ENCODE measurements at places on chromosomes 4 and X.

DNA sequence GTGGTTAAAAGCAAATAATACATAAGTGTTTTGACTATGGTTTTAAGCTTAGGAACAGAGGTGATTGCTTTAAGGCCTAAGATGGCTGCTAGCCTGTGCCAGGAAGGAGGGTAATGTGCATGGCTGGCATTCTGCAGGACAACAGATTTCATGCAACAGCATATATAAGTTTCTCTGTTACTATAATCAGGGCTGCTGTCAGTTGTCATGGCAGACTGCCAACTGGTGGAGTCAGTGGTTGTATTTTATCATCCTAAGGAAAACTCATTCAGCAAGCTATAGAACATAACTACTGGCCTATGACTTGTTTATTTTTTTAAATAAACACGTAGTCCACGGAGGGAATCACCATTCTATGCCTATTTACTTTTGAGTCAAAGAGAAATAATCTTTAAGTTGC, 77.7 kb upstream of the DCAF8L1 start:
- no peak overlapping the region for H3K4me3 ChIP-seq
- no peaks in the 10 kb centered on the region for H3K4me1 ChIP-seq
- DNase-seq = no peak
- no peaks in the 10 kb centered on the region for H3K36me3 ChIP-seq
- no peak overlapping the region for H3K27ac ChIP-seq

DNA sequence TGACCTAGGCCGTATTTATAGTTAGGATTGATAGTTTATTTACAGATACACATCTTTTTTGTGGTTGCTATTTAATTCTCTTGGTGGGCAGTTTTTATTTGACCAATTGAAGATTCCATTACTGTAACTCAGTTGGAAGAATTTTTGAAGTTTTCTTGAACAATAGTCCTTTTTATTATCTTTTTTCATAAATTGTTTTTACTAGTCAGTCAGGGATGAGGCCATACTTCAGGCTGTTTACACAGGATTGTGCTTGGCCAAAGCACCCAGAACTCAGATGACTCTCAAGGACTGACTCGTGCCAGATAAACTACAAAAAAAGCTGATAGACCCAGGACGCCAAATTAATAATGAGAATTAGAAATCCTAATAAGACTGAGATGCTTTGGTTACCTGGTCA, 7.0 kb downstream of the HERC3 start:
- no peak for DNase-seq
- H3K4me1 ChIP-seq = peaks cover 72% of the 10 kb centered on the region
- peaks cover 17% of the 10 kb centered on the region for H3K36me3 ChIP-seq
- no peaks in the 10 kb centered on the region for H3K27me3 ChIP-seq
- H3K4me3 ChIP-seq = peak overlapping the region; percentile 20

DNA sequence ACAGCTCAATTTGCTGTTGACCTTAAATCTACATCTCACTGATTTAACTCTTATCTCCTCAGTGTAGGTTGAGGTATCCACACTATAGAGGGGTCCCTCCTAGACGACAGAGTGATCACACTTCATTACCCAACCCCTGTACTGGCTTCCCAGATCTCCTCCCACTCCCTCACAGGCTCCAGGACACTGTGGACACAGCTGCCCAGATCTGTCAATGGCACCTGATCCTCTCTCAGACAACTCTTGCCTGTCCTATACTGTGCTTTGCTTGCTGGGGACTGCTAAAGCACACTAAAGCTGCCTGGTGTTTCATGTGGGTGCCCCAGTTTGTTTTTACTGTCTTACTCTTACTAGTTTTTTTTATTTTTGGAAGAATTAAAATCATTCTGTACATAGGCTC, 27.9 kb downstream of the RAB40AL start:
- H3K36me3 ChIP-seq = no peaks in the 10 kb centered on the region
- H3K4me1 ChIP-seq = no peaks in the 10 kb centered on the region
- no peak overlapping the region for H3K27ac ChIP-seq
- DNase-seq = no peak
- no peaks in the 10 kb centered on the region for H3K27me3 ChIP-seq

DNA sequence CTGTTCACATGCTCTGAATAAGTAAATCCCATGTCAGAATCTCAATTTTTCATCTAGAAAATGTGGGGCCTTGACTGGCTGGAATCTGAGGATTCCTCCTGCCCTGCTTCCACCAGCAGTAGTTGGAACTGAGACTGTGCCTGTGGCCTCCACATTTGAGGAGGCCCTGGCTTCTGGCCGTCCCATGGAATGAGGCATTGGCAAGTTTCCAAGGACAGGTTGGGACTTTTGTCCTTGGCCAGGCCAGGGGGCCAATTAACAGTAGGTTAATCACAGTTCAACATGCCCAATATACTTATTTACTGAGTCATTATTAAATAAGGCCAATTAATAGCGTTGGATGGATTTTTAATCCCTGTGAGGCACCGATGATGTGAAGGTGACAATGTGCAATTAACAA, 50.2 kb upstream of the GABRE start:
- H3K36me3 ChIP-seq = no peaks in the 10 kb centered on the region
- H3K27ac ChIP-seq = no peak overlapping the region
- H3K4me1 ChIP-seq = no peaks in the 10 kb centered on the region
- H3K4me3 ChIP-seq = no peak overlapping the region

DNA sequence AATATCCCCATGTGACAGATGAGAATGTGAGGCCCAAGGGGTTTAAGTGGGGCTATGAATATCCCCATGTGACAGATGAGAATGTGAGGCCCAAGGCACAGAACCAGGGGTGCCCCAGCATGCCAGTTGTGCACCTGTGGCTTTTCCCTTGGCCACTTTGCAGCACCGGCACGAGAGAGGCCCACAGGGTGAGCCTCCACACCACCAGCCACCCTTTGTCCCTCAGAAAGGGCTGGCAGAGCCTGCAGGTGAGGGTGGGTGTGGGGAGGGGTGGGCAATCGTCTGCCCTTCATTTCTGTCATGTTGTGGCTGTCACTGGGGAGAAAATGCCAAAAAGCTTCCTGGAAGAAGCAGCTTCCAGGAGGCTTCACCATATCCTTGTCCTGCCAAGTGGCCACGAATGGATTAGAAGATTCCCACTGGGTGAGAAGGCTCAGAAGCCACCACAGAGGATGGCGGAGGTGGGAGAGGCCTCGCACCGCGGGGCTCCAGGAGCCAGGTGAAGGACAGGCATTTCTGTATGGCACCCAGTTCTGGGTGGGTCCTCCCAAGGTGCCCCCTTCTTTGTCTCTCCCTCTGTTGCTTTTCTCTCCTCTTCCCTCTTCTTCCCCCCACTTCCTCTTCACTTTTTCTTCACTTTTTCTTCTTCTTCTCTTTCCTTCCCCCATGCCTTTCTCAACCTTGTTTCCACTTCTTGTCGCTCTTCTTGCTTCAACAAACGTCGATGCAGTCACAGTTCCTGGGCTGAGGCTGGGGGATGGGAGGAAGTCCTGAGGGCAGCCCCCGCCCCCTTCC, 469 bp upstream of the GPR78 start:
- H3K4me1 ChIP-seq = no peaks in the 10 kb centered on the region
- peaks cover 89% of the 10 kb centered on the region for H3K27me3 ChIP-seq
- H3K4me3 ChIP-seq = no peak overlapping the region
